Mesenchymal stem cell (in vitro differentiated cells and primary cell): ENCODE measurements at places on chromosomes 5 and 9.

DNA sequence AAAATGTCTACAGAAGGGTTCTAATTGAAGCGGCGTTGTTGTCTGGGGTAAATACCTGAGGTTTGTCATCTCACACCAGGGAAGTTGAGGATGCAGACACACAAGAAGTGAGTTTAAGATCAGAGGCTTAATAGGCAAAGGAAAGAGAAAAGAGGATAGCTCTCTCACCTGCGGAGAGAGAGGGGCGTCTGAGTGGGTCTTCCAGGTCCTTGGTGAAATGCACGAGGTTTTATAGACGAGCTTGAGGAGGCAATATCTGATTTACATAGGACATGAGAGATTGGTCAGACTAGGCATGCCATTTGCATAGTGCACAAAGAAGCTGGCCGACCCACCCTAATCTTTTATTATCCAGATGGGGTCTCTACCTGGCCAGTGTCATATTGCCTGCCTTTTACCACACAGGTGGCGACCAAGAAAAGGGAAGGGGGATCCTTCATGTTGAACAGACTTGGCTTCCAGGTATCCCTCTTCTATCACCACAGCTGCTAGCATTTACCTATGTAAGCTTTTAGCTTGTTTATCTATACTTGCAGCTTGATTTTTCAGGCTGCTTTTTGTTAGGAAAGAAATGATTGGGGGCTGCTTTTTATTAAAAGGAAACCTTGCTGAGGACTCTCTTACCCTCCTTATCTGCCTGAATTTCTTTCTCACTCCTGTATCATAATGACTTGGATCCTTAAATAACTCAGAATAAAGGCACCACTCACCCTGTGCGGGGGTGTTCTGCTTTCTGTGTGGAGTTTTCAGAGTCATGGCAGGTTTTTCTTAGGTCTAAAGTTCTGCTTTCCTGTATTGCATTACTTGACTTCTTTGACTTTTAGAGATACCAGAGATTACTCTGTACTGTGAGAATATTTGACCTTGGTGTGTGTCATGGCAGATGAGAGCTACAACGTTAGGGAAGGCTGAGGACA lies 9.4 kb upstream of the GLT6D1 start:
- H3K4me1 ChIP-seq: no peaks in the 10 kb centered on the region
- DNase-seq: no peak
- H3K4me3 ChIP-seq: no peak overlapping the region
- H3K27ac ChIP-seq: no peak overlapping the region
- H3K36me3 ChIP-seq: no peaks in the 10 kb centered on the region
- H3K27me3 ChIP-seq: no peaks in the 10 kb centered on the region

- no peak for DNase-seq
- H3K27me3 ChIP-seq: no peaks in the 10 kb centered on the region
- peaks cover 4% of the 10 kb centered on the region for H3K4me1 ChIP-seq
- no peak overlapping the region for H3K27ac ChIP-seq
These were observed 3.9 kb downstream of the SSBP2 start for GRCh38 chr5:81747030-81747429.

DNA sequence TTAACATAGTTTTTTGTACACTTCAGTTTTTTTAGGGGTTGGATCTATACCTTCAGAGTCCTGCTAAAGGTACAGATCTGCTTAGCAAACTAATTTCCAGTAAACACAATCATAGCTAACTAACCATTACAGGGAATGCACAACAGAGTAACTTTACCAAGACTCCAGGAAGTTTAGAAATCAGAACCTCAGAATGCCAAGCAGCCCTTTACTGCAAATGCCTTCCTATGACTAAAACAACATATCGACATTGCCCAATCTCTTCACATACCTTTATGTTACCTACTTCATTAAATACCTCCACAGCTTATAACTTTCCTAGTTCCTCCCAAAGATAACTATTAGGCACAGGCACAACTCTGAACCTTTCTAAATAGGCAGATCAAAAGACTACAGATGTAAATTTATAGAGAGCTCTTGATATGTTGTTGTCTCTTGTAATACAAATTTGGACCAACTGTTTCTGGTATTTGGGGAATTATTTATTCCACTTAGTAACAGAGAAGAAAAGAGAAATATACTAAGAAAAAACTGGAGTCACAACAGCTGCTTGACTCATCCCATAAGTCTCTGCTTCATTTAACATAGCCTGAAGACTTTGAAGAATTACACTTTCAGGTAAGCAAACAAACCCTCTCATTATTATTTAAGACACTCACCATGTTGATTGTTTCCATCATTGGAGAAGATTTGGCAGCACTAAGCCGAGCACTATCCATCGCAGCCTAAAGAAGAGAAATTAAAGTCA lies 46.0 kb upstream of the OR2K2 start:
- H3K27ac ChIP-seq: no peak overlapping the region
- peak; percentile 9 for DNase-seq
- no peak overlapping the region for H3K4me3 ChIP-seq
- no peaks in the 10 kb centered on the region for H3K4me1 ChIP-seq
- H3K36me3 ChIP-seq: peaks cover 94% of the 10 kb centered on the region
- H3K27me3 ChIP-seq: no peaks in the 10 kb centered on the region

- H3K36me3 ChIP-seq: no peaks in the 10 kb centered on the region
- no peak for DNase-seq
- no peaks in the 10 kb centered on the region for H3K27me3 ChIP-seq
- no peaks in the 10 kb centered on the region for H3K4me1 ChIP-seq
- H3K27ac ChIP-seq: no peak overlapping the region
These were observed 14.7 kb downstream of the ERP44 start for GRCh38 chr9:100084128-100084453.

- H3K36me3 ChIP-seq: no peaks in the 10 kb centered on the region
- H3K4me1 ChIP-seq: peaks cover 8% of the 10 kb centered on the region
- peaks cover 21% of the 10 kb centered on the region for H3K27me3 ChIP-seq
These were observed 17.8 kb downstream of the MRPL36 start for GRCh38 chr5:1781726-1782384.

- peaks cover 5% of the 10 kb centered on the region for H3K27me3 ChIP-seq
- H3K4me1 ChIP-seq: no peaks in the 10 kb centered on the region
- DNase-seq: no peak
- H3K27ac ChIP-seq: no peak overlapping the region
These were observed 44.7 kb upstream of the AKNA start for GRCh38 chr9:114432323-114433067.
